Left renal pelvis (tissue), 4 donors: ENCODE measurements at places on chromosomes 16 and 17.

GRCh38 chr16:86465434-86465833 lies 44.9 kb upstream of the FOXF1 start:
- DNase-seq = no peak

- DNase-seq = no peak
Measured at GRCh38 chr16:75494661-75495075, 573 bp downstream of the CHST6 start.

DNA sequence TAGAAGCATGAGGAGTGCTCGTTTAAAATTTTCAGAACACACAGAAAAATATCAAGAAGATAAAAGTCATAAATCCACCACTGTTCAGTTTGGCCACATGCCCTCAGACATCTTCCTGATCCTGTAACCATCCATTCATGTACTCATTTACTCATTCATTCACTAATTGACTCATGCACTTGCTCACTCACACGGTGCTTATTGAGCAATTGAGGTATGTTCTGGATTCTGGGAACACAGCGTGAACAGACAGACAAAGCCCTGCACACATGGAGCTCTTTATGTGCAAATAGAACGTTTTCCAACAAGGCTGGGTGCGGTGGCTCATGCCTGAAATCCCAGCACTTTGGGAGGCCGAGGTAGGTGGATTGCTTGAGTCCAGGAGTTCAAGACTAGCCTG lies 10.2 kb upstream of the NATD1 start:
- DNase-seq = no peak

DNA sequence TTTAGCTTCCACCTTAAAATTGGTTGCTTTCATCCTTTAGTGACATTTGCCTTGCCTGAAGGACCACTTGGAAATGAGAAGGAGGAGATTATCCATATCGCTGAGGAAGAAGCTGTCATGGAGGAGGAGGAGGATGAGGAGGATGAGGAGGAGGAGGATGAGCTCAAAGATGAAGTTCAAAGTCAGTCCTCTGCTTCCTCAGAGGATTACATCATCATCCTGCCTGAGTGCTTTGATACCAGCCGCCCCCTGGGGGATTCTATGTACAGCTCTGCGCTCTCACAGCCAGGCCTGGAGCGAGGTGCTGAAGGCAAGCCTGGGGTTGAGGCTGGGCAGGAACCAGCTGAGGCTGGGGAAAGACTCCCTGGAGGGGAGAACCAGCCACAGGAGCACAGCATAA lies 11.5 kb upstream of the TMEM106A start:
- DNase-seq = no peak

GRCh38 chr17:63495491-63495890 lies 18.6 kb downstream of the ACE start:
- no peak for DNase-seq

- no peak for DNase-seq
Measured at GRCh38 chr17:76416899-76417298, 32.5 kb downstream of the SPHK1 start.

- DNase-seq = no peak
Measured at GRCh38 chr17:34673995-34674890, 94.9 kb downstream of the TMEM132E start.

- no peak for DNase-seq
Measured at GRCh38 chr16:4966736-4967453, 8.8 kb downstream of the SEC14L5 start.

DNA sequence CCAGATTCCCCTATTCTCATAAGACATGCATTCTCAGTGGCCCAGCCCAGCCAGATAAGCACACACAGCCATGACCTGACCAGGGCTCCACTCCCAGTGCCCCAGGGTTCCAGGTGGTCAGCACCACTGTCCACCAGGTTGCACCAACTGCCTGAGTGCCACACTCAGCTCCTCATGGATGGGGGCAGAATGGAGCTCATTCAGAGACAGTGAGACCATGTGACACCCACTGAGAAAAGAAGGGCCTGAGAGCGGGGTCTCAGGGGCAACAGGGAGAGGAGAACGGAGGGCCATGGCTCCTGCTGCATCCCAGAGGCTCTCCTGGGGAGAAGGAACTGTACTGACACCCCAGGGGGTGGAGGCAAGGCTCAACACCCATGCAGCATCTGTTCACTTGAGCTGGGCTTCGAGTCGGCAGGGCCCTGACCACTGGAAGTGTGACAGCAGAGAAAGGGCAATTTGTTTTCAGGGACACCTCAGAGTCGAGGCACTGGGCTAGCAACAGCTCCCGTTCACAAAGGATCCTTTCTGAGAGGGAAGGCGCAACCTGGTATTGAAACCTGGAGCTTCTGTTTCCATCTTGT lies 18.7 kb upstream of the SLC38A8 start:
- no peak for DNase-seq
